ENCODE measurements at places on chromosomes 12 and 14.

- DNase-seq = no peak
Measured at GRCh38 chr14:63852271-63852816, 460 bp upstream of the SYNE2 start.

GRCh38 chr14:97298736-97299135 lies 501.6 kb downstream of the VRK1 start:
- no peak for DNase-seq

DNA sequence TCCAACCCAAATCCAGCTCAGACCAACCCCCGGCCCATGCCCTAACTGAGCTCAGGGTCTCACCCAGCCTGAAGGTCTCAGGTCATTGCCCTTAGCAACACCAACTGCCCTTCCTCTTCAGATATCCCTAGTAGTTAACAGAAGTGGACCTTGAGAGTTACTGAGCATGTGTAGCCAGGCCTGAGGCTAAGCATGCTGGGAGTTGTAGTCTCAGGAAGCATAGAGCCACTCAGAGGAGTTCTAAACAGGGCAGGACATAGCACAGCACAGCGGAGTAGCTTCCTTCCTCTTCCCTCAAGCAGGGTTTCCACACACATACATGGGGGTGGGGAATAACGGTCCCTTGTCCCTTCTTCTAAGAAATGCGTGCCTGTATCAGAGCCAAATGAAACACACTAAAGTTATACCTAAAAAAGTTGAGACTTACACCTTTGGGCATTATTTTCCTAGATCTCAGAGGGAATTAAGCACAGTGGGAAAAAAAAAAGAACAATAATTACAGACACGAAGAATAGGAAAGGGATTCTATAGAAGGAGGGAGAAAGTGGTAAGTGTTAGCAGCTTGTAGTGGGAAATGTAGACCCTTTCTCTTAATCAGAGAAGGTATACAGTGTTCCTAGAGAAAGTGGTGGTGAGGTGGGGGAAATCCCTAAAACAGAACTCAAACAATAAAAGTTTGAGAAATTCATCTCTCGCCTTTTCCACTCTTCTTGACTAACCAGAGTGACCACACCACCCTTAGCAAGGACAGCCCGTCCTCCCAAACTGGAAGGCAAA lies 4.4 kb downstream of the KMT2D start:
- DNase-seq = peak; percentile 44

GRCh38 chr12:48936379-48936979 lies 11.2 kb upstream of the FKBP11 start:
- peak; percentile 65 for DNase-seq

DNA sequence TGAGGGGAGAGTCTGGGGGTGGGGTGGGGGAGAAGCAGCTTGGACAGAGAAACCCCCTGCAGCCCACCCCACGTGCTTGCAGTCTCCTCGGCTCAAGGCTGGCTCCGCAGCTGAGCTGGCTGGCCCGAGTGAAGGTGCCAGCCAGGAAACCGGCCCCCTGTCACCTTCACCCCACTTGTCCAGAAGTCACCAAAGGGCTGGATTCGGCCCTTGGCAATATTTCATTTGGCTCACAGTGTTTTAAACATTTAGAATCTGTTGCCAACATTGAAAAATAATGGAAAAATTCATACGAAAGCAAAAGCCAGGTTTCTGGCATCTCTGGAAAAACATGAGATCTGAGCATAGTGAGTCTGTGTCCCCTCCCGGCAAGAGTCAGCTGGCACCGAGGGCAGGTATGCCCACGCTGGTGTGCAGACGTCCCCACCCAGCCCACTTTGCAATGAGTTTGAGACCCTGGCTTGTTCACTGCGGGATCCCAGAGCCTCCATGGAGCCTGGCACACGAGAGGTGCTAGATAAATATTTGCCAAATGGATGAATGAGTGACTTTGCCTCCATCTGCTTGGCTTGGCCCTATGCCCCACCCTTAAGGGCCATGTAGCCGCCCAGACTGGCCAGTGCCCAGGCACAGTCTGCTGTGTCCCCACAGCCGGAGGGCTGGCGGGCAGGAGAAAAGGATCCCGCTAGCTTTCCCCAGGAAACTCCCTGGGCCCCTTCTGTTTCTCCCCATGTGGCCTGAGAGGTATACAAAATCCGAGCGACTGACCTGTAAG lies 18.2 kb downstream of the MSI1 start:
- DNase-seq = no peak

- DNase-seq = no peak
Measured at GRCh38 chr12:104567832-104568486, 111.2 kb downstream of the CHST11 start.

- DNase-seq = no peak
Measured at GRCh38 chr14:67705211-67705610, 3.5 kb downstream of the RDH12 start.

DNA sequence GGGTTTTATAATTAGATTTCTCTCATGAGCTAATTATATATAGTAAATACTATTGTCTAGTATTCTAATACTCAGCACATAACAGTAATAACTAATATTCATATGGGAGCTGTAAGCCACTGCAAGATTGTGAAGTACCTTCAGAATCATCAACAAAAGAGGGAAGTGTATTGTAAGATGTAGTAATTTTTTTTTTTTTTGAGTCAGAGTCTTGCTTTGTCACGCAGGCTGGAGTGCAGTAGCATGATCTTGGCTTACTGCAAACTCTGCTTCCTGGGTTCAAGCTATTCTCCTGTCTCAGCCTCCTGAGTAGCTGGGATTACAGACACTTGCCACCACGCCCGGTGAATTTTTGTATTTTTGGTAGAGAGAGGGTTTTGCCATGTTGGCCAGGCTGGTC lies 3.1 kb downstream of the GPR33 start:
- DNase-seq = no peak

- DNase-seq = no peak
Measured at GRCh38 chr12:49236423-49236822, 28.5 kb upstream of the TUBA1C start.

- no peak for DNase-seq
Measured at GRCh38 chr12:122148657-122149056, 25.4 kb downstream of the IL31 start.

DNA sequence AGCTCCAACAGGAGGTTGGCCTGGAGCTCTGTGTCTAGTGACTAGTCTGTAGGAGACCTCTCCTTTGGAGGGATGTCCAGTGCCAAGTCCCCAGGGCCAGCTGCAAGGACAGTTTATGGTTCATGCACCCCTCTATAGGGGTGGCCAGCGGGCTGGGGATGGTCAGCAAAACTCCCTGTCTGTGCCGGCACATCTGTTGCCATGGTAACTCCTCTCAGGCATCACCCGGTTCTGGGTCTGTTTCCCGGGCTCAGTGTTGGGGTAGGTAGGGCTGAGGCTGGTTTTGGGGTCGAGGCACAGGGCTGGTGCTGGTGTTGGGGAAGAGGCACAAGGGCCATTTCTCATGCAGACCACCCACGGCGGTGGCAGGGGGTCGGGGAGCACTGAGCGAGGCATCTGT lies 196.8 kb downstream of the RBM19 start:
- no peak for DNase-seq

DNA sequence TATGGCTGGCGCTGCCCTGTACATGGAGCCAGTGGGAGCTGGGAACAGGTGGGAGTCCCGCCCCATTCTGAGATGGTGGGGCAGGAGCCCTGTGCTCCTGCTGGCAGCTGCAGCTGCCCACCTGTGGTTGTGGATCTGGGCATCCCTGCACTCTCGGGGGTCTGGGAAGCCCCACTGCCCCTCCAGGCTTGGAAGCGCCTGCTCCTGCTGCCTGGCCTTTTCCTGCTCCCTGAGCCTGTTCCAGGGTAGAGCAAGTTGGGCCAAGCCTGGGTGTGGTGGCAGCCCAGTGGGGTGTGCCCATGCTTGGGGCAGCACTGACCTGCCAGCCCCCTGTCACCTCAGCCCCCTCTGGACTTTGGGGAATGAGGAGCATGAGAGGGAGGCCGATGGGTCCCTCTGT lies 104.0 kb downstream of the MNAT1 start:
- no peak for DNase-seq

GRCh38 chr12:8662593-8662992 lies at the start of gene MFAP5:
Gene MFAP5 (minus strand): TSS chr12:8662826. CDS start chr12:8662104, 722 bp downstream.
- no peak for DNase-seq

GRCh38 chr12:119705182-119705581 lies 37.2 kb downstream of the PRKAB1 start:
- no peak for DNase-seq

GRCh38 chr14:26330982-26331381 lies 266.9 kb downstream of the NOVA1 start:
- DNase-seq = no peak

GRCh38 chr14:75985618-75986438 lies at the start of gene IFT43:
Gene IFT43 (plus strand): TSS chr14:75985763. CDS start chr14:75985787, 24 bp downstream.
- peak; percentile 89 for DNase-seq

- no peak for DNase-seq
Measured at GRCh38 chr12:52419656-52420055, 13.5 kb upstream of the KRT82 start.
